ENCODE measurements at places on chromosomes 7 and 10.

- DNase-seq: no peak
These were observed 10.5 kb downstream of the NOD1 start for GRCh38 chr7:30468041-30468440.

GRCh38 chr10:73865459-73866442 is 8.6 kb downstream of the CAMK2G start:
- DNase-seq: peak; percentile 47

- DNase-seq: no peak
These were observed 595.9 kb downstream of the KCNMA1 start for GRCh38 chr10:77041636-77042258.

DNA sequence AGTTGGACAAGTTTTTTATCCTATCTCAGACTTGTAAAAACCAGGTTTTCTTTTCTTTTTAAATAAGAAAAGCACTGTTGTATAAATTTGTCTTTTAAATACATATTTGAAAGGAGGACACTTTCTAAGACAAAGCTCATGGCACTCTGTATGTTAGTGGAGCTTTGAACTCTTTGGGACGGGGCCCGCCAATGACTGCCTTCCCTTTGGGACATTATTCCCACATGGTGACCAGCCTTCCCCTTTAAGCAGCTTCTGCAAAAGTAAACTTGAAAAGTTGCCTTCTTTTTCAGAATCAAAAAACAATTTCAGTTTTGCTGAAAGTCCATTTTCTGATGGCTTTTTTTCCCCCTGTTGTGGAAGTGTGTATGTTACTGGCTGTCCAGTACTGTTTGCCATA is 1.8 kb downstream of the CUX1 start:
- DNase-seq: no peak

GRCh38 chr7:47647181-47647917 is 65.4 kb upstream of the TNS3 start:
- no peak for DNase-seq
